ENCODE measurements at places on chromosomes 6 and 20. TPM values are rescaled to one million over a fixed set of nuclear protein-coding genes. Genes with fewer than 3 reads are reported as not detected.

DNA sequence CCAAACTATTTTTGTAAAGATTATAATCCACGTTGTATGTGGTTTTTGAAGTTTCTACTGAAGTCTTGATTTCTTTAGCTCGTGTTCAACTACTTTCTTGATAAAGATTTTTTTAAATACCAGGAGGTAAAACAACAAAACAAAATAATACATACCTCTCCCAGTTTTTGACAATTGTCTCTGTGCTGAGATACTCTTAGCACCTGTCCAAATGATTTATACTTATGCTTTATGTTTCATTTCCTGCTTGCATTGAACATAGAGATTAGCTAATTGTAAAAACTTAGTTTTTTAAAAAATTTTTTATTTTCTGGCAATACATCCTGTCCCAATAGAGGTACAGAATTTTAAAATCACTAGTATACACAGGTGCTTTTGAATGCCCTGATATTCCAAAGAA, 506.9 kb upstream of the ADGRB3 start:
- DNase-seq, result no peak

GRCh38 chr6:39466631-39467030, 144.1 kb upstream of the KCNK16 start:
- DNase-seq, result no peak

DNA sequence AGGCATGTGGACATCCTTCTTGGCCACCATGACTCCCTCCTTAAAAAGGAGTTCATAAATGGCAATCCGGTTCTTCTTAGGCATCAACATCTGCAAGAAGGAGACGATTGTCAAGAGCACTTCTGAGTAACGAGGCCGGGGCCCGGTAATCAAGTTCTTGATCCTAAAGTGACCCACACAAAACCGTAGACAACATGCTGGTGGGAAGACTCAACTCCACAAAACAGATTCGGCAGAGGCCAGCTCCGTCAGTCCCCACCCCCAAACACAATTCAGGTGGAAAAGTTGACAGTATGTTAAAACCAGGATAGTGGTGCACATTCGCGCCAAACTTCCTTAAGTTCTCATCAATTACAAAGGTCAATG, 754 bp downstream of the RPS10 start:
- DNase-seq, result no peak

DNA sequence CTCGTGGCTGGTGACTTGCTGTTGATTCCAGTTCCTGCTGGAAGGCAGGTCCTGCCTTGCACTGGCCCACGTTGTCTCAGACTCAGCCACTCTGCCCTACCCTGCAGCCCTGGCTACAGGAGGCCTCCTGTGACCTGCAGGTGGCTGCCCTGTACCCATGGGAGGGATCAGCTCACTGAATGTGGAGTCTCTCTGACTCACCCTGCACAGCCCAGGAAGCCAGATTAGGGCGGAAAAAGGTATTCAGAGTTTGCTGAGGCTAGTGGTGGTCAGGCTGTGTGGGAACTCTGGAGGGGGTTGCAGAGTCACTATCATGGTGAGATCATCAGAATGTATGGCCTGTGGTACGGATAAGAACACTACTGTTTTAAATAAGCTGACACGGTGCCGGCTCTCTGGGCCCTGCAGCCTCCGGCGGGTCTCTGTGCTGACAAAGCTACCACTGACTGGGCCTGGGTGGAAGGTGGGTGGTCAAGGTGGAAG, 24.7 kb upstream of the PYGB start:
- DNase-seq, result no peak

GRCh38 chr6:26249957-26250697, 114.9 kb upstream of the BTN3A2 start:
- DNase-seq, result peak; percentile 72

- DNase-seq, result no peak
Measured at GRCh38 chr6:31871046-31871659, 7.6 kb downstream of the SLC44A4 start.

- DNase-seq, result no peak
Measured at GRCh38 chr6:98932381-98932780, 15.4 kb downstream of the FBXL4 start.

DNA sequence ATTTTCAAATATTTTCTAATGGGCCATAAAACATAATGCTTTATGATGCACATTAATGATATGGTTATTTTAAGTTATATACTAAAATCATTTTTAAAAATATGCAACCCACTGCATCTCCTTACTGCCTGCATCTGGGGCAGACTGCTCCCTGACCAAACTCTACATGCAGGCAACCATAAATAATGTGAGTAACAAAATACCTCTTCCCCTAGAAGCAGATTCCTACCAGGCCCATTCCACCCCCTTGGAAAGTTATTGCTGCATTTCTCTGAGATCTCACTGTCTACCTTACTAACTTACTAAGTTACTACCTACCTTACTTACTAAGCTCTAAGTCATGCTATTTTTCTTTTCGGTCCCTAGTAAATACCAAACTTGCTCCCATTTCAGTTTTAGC, 71.8 kb downstream of the ATG5 start:
- DNase-seq, result no peak

GRCh38 chr6:169555971-169556617, 145.7 kb downstream of the WDR27 start:
- DNase-seq, result no peak

- DNase-seq, result no peak
Measured at GRCh38 chr6:29967379-29968010, 25.2 kb downstream of the HLA-A start.

DNA sequence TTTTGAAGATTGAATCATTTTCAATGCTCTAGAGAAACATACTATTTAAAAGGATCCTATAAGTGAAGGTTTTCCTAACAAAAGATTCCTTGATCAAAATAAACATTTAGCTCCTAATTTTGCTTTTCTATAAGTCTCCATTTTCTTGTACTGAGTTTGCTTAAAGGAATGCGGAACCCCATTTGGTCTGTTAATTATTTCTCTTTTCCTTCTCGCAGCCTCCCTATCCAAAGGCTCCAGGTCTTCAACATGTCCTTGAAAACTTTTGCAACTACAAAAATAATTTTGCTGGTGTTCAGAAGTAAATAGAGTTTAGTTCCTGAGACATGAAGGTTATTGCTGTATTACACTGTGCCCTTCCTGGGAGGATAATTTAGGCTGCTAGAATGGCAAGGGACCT, 8.3 kb upstream of the NPEPL1 start:
- no peak for DNase-seq

DNA sequence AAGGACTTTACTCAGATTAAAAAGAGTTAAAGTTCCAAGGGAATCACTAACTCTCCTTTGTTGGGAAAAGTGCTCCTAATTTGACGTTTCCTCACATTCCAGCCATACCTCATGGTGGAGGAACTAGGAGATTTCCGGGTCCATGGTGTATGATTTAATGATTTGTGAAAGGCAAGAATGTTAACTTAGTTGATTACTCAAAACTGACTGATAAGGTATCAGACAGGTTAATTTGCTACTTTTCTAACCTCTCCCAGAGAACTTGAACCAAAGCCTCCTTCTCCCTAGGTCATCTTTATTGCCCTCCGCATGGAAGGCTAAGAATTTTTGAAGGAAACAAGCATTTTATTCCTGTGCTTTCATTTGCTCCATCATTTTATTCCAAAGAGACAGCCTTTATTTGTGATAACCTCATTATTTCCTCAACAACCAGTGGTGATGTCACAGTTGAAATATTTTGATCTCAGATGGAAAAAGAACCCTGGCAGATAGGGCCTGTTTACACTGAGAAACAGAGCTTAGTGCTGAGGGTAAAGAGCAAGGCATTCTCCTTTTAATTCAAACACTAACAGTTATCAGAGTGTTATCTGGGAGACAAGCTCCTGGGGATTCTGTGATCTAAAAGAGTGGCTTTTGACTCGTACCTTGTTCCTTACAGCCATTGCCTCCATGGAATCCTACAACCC, 57.4 kb upstream of the BMP2 start:
- DNase-seq, result no peak

DNA sequence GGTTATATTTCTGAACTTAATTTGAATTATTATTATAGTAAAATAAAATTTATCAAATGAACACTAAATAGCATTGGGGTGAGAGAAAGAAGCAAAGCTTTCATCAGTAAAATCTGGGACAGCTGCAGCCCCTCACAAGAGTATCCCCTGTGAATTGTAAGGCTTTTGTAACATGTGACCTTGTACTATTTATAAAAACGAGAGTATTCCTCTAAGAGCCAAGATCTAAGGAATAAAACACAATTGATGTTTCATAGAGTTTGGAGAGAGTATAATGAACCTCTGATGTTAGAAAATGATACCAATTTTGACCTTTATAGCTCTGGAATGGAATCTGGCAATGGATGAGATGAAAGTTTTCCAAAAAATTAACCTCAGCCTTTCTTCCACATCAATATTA, 617.2 kb upstream of the ID4 start:
- no peak for DNase-seq

- DNase-seq, result no peak
Measured at GRCh38 chr20:2930538-2930937, 57.3 kb downstream of the PTPRA start.

- DNase-seq, result no peak
Measured at GRCh38 chr6:158361961-158362669, 49.9 kb downstream of the TULP4 start.

- DNase-seq, result no peak
Measured at GRCh38 chr6:39602601-39603519, 122.3 kb downstream of the KIF6 start.

DNA sequence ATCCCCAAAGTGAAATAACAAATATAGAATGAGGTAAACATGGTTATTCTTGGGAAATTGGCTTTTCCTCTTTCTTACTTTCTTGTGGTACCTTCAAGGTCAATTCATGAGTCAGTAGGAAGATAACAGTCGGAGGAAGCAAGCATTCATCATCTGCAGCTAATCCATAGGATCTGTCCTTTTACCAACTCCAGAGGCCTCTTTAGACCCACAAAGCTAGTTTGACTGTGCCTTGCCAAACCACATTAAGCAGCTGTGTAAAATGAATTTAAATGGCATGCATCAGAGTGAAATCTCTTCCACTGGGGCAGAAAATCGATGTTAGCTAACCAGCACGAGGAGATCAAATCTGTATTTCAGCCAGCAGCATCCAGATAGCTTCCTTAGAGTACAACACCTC, 171.3 kb downstream of the TMEM242 start:
- no peak for DNase-seq

GRCh38 chr6:150208611-150209352, 65.9 kb downstream of the PPP1R14C start:
- no peak for DNase-seq

DNA sequence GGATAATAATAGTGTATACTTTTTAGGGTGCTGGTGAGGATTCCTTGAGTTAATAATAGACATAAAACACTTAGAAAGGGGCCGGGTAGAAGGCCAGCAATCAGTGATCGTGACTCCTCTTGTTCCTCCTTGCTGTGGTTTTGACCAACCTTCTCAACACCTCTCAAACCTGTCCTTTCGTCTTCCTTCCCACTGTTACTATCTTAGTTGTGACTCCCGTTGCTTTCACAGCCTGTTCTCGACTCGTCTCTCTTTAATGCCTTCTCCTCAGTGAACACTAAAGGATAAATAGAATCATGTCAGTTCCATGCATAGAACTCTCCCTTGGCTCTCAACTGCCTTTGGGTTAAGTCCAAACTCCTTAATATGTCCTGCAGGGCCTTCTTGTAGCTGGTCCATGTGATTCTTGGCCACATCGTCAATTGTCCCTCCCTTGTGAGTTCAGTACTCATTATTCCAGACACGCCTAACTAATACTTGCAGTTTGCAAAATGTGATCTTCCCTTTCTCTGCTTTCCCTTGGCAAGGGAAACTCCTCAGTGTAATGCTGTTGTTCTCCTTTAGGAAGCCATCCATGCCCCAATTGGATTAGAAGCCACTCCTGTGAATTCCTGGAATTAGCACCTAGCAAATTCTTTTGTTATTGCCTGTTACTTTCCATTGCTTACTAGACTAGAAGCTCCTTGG, 164.9 kb downstream of the UTRN start:
- DNase-seq, result no peak

DNA sequence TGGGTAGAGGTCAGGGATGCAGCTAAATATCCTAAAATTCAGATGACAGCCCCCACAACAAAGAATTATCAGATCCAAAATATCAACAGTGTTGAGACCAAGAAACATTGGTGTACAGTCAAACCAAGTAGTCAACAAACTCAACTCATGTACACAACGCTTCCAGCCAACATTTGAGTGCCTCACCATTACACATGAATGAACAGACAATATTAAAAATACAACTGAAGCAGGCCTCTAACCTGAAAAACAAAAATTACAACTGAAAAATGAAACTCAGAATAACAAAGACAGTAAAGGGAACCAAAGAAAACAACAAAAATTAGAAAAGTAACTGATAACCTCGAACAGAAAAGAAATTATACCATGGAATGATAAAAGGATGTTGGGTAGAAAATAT, 46.2 kb downstream of the HACE1 start:
- no peak for DNase-seq

DNA sequence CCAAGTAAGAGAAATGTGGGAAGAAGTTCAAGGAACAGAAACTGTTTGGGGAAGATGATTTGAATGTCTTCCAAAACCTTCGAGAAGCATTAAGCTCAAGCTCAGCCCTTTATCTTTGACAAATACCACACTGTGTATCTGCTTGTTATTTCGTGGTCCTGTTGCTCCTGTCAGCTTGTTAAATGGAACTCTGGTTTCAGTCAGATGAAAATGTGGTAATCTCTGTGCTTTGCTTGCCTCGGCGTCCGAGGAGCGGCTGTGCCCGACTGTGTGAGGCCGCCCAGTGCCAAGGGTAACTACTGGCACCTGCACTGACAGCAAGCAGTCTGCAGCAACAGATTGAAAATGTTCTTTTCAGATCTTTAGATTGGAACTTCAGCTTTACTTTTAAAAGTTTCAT, 577.9 kb upstream of the FLRT3 start:
- DNase-seq, result no peak

GRCh38 chr6:41964201-41964887, 22.7 kb upstream of the CCND3 start:
- no peak for DNase-seq

GRCh38 chr6:4607793-4608192, 168.4 kb upstream of the CDYL start:
- DNase-seq, result no peak

DNA sequence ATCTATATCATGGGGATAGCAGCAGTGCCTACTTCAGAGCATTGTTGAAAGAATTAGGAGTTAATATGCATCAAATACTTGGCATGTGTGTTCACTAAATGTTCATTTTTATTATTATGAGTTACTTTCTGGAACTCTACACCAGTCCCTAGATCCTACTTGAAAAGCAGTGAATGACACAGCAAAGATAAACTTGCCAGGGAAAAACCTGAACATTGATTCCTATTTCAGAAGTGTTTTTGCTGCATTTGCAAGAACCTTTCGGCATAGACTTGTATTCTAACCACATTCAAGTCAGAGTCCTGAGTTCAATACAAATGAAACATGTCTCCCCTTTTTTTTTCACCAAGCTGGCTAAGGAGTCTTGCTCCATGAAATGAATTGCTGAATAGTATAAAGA, 187.4 kb upstream of the TAB2 start:
- DNase-seq, result no peak

Gene SH3BGRL2
- 26.8 TPM for total RNA-seq

Gene SNAI1
- total RNA-seq, result 1.0 TPM

Gene SLC24A3
- 8.0 TPM for total RNA-seq

Gene TMEM74B
- 3.6 TPM for total RNA-seq

Gene WFDC2
- total RNA-seq, result 100.0 TPM

Gene KIFC1
- total RNA-seq, result 6.5 TPM

Gene MUC22
- total RNA-seq, result not detected

Gene CAGE1
- total RNA-seq, result 0.09 TPM

Gene PLN
- total RNA-seq, result 23.5 TPM

Gene SPDEF
- 738 TPM for total RNA-seq

Gene TEAD3
- 34.1 TPM for total RNA-seq

Gene RIPPLY2
- 0.23 TPM for total RNA-seq

Gene RSPH9
- 1.9 TPM for total RNA-seq

Gene RNF39
- 9.0 TPM for total RNA-seq

Gene PAK1IP1
- total RNA-seq, result 36.7 TPM

Gene PPP1R3G
- 1.7 TPM for total RNA-seq

Gene BPIFB4
- not detected for total RNA-seq
